Head of caudate nucleus (tissue), 42 donors: ENCODE measurements at places on chromosomes 13 and 19.

GRCh38 chr19:35521124-35521743 is 6.9 kb downstream of the SBSN start:
- DNase-seq, result no peak

GRCh38 chr13:23510544-23510916 is 59.7 kb upstream of the TNFRSF19 start:
- DNase-seq, result no peak

- no peak for DNase-seq
These were observed 38.4 kb upstream of the ADGRE5 start for GRCh38 chr19:14342809-14343208.

GRCh38 chr13:30346153-30346788 is 38.9 kb upstream of the KATNAL1 start:
- no peak for DNase-seq

GRCh38 chr13:36131222-36131930 is at the start of gene DCLK1:
TSS of gene DCLK1 (minus strand) at chr13:36131382.
- peak; percentile 79 for DNase-seq

GRCh38 chr13:50226515-50227155 is 211.4 kb downstream of the KCNRG start:
- no peak for DNase-seq

GRCh38 chr13:48954081-48954480 is 21.6 kb upstream of the FNDC3A start:
- DNase-seq, result no peak

- no peak for DNase-seq
These were observed 19.9 kb upstream of the ACOD1 start for GRCh38 chr13:76928456-76928855.

DNA sequence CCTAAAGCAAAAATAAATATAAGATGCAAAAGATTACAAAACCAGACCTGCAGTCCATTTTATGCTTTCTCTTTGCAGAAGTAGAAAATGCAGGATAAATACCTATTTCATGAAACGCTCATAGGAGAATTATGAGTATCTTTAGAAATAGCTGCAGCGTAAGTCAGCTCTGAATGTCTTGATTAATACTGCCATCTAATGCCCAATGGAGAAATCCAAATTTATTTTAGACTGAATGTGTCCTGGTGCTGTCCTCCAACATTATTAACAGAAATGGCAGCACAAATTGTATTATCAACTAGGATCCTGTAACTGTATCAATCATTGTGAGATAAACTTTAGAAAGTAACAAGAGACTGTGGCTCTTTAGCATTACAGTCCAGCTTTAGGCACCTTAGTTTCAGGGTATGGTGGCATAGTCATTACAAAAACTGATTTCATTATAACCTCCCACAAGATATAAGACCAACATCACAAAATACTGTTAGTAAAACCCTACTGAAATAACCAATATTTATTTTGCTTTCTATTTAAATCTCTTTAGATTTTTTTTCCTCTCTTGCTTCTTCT is 162.1 kb upstream of the MIR17HG start:
- DNase-seq, result no peak

- DNase-seq, result no peak
These were observed 7.2 kb downstream of the RAB20 start for GRCh38 chr13:110554227-110554836.

DNA sequence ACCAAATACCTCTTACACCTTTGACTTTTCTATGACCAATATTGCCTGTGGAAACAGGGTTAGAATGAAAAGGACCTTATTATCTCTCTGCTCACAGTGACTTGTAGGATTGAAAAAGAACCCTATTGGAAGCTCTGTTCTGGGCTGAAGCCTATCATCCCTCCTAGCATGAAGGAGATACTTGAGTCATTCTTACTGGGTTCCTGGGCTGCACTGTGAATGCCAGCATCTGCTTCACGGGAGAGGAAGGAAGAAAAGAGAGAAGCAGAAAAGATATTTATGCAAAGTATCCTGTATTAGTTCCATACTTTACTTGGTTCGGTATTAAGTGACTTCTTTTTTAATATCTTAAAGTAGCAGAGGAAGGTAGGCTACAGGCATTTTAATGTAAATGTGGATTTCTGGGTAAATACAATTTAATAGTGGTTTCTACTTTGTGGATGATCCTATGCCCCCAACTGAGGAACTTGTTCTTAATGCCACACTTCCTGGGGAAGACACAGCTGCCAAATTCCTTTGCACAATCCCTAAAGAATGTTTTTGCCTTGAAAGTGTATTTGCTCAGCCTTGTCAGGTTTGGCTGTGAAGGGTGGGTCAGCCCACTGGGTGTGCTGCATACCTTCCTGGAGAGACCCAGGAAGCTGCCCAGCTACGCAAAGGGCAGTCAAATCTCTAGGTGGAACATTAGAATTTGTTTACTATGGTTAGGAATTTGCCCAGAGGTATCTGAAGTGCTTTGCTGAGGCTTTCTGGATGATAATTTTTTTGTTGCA is 13.7 kb upstream of the SCEL start:
- no peak for DNase-seq

- no peak for DNase-seq
These were observed 68.3 kb downstream of the ZNF431 start for GRCh38 chr19:21210037-21210621.

DNA sequence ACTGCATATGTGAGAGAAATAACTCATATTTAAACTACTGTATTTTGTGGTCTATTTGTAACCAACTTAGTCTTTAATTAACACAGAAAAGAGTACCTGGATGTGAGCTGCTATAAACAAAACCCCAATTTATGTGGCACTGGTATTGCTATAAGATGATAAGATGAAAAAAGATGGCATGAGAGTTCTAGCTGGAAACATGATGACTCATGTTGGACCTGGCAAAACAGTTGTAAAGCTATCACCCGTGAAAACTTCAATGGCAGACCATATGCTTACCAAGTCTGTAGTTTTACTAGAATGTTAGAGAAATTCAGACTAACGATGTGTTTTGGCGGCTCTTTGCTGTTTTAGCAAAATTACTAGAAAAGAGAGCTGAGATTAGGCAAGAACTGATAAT is 69.6 kb upstream of the PCDH9 start:
- DNase-seq, result no peak

GRCh38 chr13:66375756-66376155 is 854.4 kb downstream of the PCDH9 start:
- DNase-seq, result no peak

GRCh38 chr19:38377052-38377451 is 2.7 kb downstream of the PSMD8 start:
- no peak for DNase-seq

GRCh38 chr13:38785490-38785889 is 98.6 kb downstream of the FREM2 start:
- DNase-seq, result no peak

- DNase-seq, result no peak
These were observed 53.4 kb upstream of the F7 start for GRCh38 chr13:113052206-113052605.

- DNase-seq, result no peak
These were observed 3.8 kb upstream of the ATP1A3 start for GRCh38 chr19:41997851-41998229.

GRCh38 chr13:77374786-77375185 is 47.9 kb upstream of the MYCBP2 start:
- no peak for DNase-seq

DNA sequence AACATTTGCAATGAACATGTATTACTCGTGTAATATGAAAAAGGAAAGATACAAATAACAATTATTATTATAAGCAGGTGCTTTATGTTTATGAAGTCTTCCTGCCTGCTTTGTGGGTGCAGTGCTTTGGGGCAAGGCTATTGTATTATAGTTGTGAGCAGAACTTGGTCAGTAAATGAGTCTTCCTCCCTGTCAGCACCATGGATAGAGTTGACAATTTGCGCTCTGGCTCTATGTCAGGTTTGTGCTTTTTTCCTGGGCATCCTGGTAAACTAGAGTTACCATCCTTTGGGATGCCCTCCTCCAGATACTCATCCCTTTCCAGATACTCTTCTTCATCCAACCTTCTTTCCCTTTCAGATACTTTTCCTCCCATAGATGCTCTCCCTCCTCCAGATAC is 19.6 kb downstream of the ERICH6B start:
- DNase-seq, result no peak

GRCh38 chr13:100667894-100668293 is 6.7 kb downstream of the TMTC4 start:
- no peak for DNase-seq

GRCh38 chr19:9597027-9597426 is 12.7 kb upstream of the ZNF121 start:
- no peak for DNase-seq

GRCh38 chr13:113014752-113015745 is 46.0 kb downstream of the MCF2L start:
- DNase-seq, result no peak

GRCh38 chr13:69828527-69828926 is 279.1 kb upstream of the ATXN8OS start:
- DNase-seq, result no peak

GRCh38 chr13:48493066-48493765 is 39.7 kb downstream of the RCBTB2 start:
- no peak for DNase-seq

GRCh38 chr19:15563325-15563794 is 51.7 kb upstream of the CYP4F8 start:
- no peak for DNase-seq

DNA sequence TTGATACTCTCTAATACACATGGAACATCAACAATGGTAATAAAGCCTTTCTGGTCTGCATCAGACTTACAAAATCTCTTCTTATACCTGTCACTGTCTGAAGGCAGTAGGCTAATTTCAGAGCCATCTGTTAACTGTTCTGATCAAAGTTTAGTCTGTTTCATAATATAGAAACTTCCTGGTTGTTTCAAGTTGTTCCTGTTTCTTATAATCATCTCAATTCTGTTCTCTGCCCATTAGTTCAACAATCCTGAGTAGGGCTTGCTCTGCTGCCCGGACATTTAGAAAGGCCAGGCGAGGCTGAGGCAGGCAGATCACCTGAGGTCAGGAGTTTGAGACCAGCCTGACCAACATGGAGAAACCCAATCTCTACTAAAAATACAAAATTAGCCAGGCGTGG is 5.4 kb upstream of the ZSCAN5A start:
- no peak for DNase-seq

GRCh38 chr19:32914879-32915660 is 45.5 kb upstream of the SLC7A9 start:
- no peak for DNase-seq

DNA sequence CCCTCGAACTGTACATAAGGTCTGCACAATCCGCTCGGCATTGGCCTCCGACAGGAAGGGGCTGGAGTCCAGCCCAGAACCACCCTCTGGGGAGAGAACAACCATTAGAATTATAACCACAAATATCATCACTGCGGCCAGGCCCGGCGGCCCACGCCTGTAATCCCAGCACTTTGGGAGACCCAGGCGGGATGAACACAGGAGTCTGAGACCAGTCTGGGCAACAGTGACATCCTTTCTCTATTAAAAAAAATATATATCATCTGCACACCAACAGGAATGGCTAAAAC is 11.4 kb downstream of the COQ8B start:
- no peak for DNase-seq

DNA sequence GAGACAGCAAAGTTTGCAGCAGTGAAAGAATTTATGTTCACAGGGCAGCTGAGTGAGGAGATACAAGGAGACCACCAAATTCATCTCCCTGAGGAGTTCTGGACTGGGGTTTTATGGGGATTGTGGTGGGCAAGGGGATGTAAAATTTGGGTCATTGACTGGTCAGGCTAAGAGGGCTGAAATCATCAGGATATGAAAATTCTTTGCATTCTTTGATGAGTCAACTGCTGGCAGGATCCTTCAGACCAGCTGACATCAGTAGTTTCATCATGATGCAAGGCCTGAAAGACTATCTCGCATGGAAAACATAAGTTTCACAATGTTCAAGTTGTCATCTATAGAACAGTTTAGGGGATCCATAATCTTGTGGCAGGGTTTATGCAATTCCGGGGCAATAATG is 869.5 kb upstream of the PCDH9 start:
- no peak for DNase-seq

- DNase-seq, result no peak
These were observed 133.1 kb downstream of the MAB21L1 start for GRCh38 chr13:35343417-35343816.

DNA sequence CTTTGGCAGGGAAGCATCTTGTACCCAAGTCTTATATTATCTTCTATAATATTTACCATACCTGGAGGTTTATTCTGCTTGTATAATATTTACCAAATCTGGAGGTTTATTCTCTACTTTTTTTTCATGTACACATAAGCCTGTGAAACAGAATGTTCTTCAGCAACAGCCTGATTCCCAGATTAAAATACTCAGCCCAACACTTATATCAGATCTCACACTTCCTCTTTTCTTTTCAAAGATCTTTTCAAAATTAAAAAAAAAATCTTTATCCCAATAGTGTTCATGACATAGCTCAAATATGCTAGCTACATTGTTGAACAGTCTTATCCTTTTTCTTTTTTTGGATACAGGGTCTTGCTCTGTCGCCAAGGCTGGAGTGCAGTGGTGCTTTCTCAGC is 300.7 kb downstream of the LMO7 start:
- DNase-seq, result no peak

DNA sequence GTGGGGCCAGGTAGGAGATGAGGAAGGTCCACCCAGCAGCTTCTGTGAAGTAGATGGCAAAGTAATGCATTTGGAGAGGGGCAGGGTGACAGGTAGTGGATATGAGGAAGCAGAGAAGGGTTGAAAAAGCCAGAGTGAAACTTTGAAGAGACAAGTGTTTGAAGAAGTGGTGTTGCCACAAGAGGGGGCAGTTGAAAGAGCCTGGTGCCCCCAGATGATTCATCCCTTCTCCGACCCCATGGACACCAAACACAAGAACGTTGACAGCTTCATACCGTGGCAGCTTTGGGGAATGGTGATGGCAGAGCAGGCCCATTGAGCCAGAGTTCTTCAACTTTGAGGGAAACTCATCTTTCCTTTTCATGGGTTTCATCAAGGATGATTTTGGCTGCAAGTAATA is 19.9 kb downstream of the IFNL3 start:
- no peak for DNase-seq

DNA sequence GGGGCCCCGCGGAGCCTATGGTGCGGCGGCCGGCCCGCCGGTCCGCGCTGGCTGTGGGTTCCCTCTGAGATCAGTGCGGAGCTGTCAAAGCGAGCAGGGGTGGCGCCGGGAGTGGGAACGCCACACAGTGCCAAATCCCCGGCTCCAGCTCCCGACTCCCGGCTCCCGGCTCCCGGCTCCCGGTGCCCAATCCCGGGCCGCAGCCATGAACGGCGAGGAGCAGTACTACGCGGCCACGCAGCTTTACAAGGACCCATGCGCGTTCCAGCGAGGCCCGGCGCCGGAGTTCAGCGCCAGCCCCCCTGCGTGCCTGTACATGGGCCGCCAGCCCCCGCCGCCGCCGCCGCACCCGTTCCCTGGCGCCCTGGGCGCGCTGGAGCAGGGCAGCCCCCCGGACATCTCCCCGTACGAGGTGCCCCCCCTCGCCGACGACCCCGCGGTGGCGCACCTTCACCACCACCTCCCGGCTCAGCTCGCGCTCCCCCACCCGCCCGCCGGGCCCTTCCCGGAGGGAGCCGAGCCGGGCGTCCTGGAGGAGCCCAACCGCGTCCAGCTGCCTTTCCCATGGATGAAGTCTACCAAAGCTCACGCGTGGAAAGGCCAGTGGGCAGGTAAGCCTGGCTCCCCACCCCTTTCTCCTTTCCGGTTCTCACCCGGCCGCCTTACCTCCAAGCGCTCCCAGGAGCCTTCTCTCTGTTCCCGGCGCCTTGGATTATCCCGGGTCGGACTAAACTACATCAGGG is at the start of gene PDX1:
Gene PDX1 (plus strand): TSS at position 67 of the 743 bp plus-strand sequence. CDS start 139 bp downstream, at position 206.
- DNase-seq, result peak; percentile 32
